ENCODE measurements at places on chromosomes 12 and 14. TPM values are rescaled to one million over a fixed set of nuclear protein-coding genes. Genes with fewer than 3 reads are reported as not detected.

Gene KRT85
- not detected for total RNA-seq

Gene MED13L
- 48.4 TPM for total RNA-seq

Gene FGD6
- total RNA-seq, result 7.6 TPM

Gene NXPH4
- 7.5 TPM for total RNA-seq

Gene GUCY2C
- not detected for total RNA-seq

Gene SLC24A4
- total RNA-seq, result not detected

Gene MLF2
- 196 TPM for total RNA-seq

Gene PAH
- total RNA-seq, result not detected

Gene VASH1
- 7.2 TPM for total RNA-seq

Gene TMEM30B
- total RNA-seq, result 0.16 TPM

Gene POMT2
- total RNA-seq, result 14.5 TPM

Gene C12orf54
- not detected for total RNA-seq

Gene FOXN4
- total RNA-seq, result not detected

Gene INHBC
- total RNA-seq, result not detected

Gene SERPINA10
- not detected for total RNA-seq

Gene KRT3
- total RNA-seq, result not detected

Gene PNMA1
- 23.0 TPM for total RNA-seq

Gene RIPK3
- total RNA-seq, result 0.65 TPM

Gene GLIPR1L2
- 0.13 TPM for total RNA-seq

Gene MPHOSPH9
- 19.1 TPM for total RNA-seq

Gene RASSF8
- 24.6 TPM for total RNA-seq

Gene CLEC1B
- total RNA-seq, result not detected

Gene CLEC4C
- total RNA-seq, result not detected

Gene DNAI7
- not detected for total RNA-seq

Gene KRT5
- total RNA-seq, result 4.1 TPM

Gene RECQL
- 66.6 TPM for total RNA-seq

Gene ZDHHC22
- total RNA-seq, result not detected

Gene GAS2L3
- total RNA-seq, result 13.6 TPM

Gene KRT71
- not detected for total RNA-seq

Gene ZNF10
- 5.6 TPM for total RNA-seq

Gene IGFBP6
- total RNA-seq, result 162 TPM

Gene KLHDC1
- total RNA-seq, result 2.2 TPM

Gene SLCO1B1
- not detected for total RNA-seq

Gene LPAR5
- not detected for total RNA-seq

Gene PLBD1
- 6.6 TPM for total RNA-seq

Gene CCDC88C
- total RNA-seq, result 0.72 TPM

Gene FANCM
- total RNA-seq, result 3.0 TPM

Gene STXBP6
- total RNA-seq, result 5.0 TPM

Gene OR6C2
- not detected for total RNA-seq

Gene SAV1
- 30.5 TPM for total RNA-seq

Gene IFNG
- not detected for total RNA-seq

Gene TRAFD1
- 76.7 TPM for total RNA-seq

Gene PRH2
- total RNA-seq, result 0.48 TPM

Gene NEUROD4
- total RNA-seq, result not detected

Gene CCDC38
- total RNA-seq, result not detected

Gene ZFYVE1
- total RNA-seq, result 12.3 TPM

Gene PTPN21
- 5.7 TPM for total RNA-seq

Gene TAS2R42
- total RNA-seq, result not detected

Gene CEBPE
- total RNA-seq, result not detected

Gene IRAK4
- total RNA-seq, result 18.4 TPM
